ENCODE measurements at places on chromosomes 16 and 17. TPM values are rescaled to one million over a fixed set of nuclear protein-coding genes. Genes with fewer than 3 reads are reported as not detected.

The OTOP2 gene
- not detected for polyA plus RNA-seq

GRCh38 chr16:53849585-53849984 lies 145.6 kb downstream of the FTO start:
- no peak overlapping the region for H3K4me3 ChIP-seq
- no peaks in the 10 kb centered on the region for H3K27me3 ChIP-seq
- H3K27ac ChIP-seq, result no peak overlapping the region
- H3K4me1 ChIP-seq, result no peaks in the 10 kb centered on the region
- no peaks in the 10 kb centered on the region for H3K36me3 ChIP-seq

DNA sequence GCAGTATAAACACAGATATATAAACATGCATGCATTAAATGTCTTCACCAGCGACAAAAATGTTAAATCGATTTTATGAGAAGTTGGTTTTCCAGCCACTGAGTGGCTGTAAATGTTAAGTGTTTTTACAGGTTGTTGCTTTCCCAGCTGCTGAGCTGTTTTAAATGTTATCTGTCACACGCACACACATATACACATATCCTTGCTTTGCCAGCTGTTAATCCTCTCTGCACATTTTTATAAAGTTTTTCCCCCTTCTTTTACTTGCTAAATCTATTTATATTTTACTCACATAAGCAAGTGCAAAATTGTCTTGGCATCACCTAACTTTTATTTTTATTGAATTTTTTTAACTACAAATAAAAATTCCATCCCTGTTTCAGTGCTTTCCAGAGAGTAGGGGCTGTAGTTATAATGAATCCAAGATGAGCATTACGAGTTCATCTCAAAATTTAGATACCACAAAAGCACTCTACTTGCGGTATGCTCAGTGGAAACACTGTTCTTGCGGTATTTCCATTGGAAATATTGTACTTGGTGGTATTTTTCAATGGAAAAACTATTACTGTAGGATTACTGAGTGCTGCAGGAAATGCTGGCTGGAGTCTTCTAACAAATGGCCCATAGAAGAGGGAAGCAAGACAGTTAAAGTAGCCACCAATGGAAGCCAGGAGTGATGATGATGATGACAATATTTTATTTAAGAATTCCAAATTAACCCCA lies 124.9 kb upstream of the KCNJ16 start:
- H3K27me3 ChIP-seq, result no peaks in the 10 kb centered on the region
- H3K27ac ChIP-seq, result no peak overlapping the region
- H3K36me3 ChIP-seq, result no peaks in the 10 kb centered on the region
- H3K4me1 ChIP-seq, result peaks cover 5% of the 10 kb centered on the region

DNA sequence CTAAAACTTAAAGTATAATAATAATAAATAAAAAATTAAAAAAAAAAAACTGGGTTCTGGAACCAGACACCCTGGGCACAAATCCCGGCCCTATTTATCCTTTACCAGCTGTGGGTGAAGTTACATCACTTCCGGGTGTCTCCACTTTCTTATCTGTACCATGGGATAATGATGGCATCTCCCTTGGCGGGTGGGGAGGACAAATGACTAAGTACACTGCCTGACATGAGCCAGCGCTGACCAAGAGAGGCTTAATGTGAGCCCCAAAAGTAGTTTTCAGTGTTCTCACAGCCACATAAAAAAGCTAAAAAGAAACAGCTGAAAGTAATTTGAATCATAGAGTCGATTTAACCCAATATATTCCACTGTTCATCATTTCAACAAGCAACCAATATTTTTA lies 424.9 kb downstream of the SOX9 start:
- no peaks in the 10 kb centered on the region for H3K4me1 ChIP-seq
- no peaks in the 10 kb centered on the region for H3K27me3 ChIP-seq
- H3K36me3 ChIP-seq, result no peaks in the 10 kb centered on the region
- H3K27ac ChIP-seq, result no peak overlapping the region

The STH gene
- not detected for polyA plus RNA-seq

- H3K36me3 ChIP-seq, result peaks cover 37% of the 10 kb centered on the region
- no peak overlapping the region for H3K27ac ChIP-seq
- no peak overlapping the region for H3K4me3 ChIP-seq
- H3K4me1 ChIP-seq, result peaks cover 10% of the 10 kb centered on the region
Measured at GRCh38 chr16:83958137-83958845, 5.3 kb downstream of the OSGIN1 start.

GRCh38 chr16:65176603-65177002 lies 54.7 kb upstream of the CDH11 start:
- no peak overlapping the region for H3K27ac ChIP-seq
- no peaks in the 10 kb centered on the region for H3K27me3 ChIP-seq
- H3K36me3 ChIP-seq, result no peaks in the 10 kb centered on the region
- peak; percentile 93 for DNase-seq
- no peak overlapping the region for H3K4me3 ChIP-seq
- H3K4me1 ChIP-seq, result peaks cover 10% of the 10 kb centered on the region

The ARRB2 gene
- 12.5 TPM for polyA plus RNA-seq

DNA sequence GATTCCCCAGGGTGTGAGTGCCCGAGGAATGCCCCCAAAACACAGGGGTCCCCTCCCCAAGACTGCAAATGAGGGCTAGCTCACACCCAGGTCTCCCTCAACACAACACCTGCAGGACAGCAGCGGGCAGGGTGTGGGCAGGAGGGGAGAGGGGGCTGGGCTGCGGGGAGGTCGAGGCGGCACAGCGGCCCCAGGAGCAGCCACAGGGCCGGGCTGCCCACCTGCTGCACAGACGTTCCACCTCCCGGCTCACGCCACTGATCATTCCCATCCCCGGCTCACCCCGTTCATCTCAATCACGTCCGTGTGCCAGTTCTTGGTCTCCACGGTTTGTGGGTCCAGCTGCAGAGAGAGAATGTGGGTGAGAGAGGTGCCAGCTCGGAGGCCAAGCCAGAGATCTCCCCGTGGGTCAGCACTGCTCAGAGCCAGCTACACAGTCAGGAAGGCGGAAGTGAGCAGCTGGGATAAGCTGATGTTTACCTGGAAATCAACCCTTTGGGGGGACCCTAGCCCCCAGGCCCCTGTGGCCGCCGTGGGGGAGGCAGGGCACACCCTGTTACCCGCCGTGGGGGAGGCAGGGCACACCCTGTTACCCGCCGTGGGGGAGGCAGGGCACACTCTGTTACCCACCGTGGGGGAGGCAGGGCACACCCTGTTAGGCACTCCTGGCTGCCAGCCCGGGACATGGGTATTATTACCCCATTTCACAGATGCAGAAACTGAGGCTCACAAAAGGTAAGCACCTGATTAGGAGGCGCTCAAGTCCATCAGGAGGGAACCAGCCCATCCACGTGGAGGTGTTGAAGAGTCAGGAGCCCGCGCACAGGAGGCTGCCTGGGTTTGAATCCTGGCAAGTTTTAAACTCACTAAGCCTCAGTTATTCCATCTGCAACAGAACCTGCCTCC lies 16.1 kb downstream of the TIMM22 start:
- DNase-seq, result no peak
- H3K4me3 ChIP-seq, result no peak overlapping the region

The RPRML gene
- not detected for polyA plus RNA-seq

DNA sequence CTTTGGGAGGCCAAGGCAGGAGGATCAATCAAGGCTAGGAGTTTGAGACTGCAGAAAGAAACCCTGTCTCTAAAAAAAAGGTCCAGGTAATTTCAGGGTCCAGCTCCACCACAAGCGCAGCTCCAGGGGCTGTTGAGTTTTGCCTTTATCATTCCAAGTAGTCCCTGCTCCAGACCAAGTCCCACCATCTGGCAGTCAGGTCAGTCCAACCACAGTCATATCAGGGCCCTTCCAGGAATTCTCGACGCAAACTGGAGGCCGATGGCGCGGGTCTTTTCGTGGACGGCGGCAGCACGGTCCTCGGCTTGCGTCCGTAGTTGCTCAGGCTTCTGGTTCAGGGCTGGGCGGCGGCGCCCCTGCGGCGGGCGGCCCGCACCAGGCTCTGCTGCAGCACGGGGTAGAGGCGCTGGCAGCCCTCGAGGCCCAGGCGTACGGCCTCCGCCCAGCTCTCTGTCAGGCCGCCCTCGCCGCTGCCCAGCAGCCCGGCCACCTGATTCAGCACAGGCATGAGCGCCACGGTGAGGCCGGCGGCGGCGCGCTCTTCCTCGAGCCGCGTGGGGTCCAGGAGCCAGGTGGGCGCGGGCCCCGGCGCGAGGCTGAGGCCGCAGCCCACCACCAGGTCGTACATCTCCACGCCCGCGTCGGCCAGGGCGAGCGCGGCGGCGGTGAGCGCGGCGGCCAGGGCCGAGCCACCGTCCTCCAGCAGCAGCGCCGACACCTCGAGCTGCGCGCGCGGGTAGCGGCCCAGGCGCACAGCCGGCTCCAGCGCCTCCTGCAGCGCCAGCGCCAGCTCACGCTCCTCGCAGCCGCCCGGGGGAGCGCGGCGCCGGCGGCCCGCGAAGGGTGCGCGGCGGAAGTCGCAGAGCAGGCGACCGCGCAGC lies 752 bp downstream of the EXOSC6 start:
- peaks cover 2% of the 10 kb centered on the region for H3K4me1 ChIP-seq
- H3K36me3 ChIP-seq, result peaks cover 37% of the 10 kb centered on the region
- H3K27me3 ChIP-seq, result no peaks in the 10 kb centered on the region
- peak overlapping the region; percentile 61 for H3K4me3 ChIP-seq
- H3K27ac ChIP-seq, result peak overlapping the region; percentile 48

GRCh38 chr16:85537795-85538401 lies 75.2 kb upstream of the GSE1 start:
- peaks cover 4% of the 10 kb centered on the region for H3K36me3 ChIP-seq
- H3K4me1 ChIP-seq, result peaks cover 7% of the 10 kb centered on the region
- DNase-seq, result no peak
- H3K27me3 ChIP-seq, result no peaks in the 10 kb centered on the region
- no peak overlapping the region for H3K4me3 ChIP-seq

DNA sequence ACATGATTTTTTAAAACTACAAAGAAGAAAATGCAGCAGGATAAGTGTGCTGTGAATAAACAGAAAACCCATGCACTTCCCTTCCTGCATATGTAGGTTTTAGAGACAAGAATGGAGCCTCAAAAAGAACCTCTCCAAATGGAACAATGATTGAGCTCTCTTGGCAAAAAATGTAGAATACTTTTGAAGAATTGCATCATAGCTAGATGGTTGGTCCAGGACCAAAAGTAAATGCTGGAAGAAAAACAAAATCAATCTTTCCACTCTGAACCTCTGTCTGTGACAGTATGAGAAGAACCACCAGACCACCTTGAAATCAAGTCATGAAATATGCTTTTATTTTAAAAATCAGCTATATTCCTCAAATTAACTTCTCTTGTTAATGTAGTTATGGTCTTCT lies 17.5 kb downstream of the HELZ start:
- peaks cover 3% of the 10 kb centered on the region for H3K4me1 ChIP-seq
- peak; percentile 28 for DNase-seq
- H3K27ac ChIP-seq, result no peak overlapping the region
- H3K4me3 ChIP-seq, result no peak overlapping the region

GRCh38 chr16:85220964-85221731 lies 108.9 kb upstream of the CIBAR2 start:
- H3K27ac ChIP-seq, result peak overlapping the region; percentile 93
- H3K4me1 ChIP-seq, result peaks cover 34% of the 10 kb centered on the region
- H3K36me3 ChIP-seq, result no peaks in the 10 kb centered on the region
- H3K27me3 ChIP-seq, result no peaks in the 10 kb centered on the region
- H3K4me3 ChIP-seq, result no peak overlapping the region

DNA sequence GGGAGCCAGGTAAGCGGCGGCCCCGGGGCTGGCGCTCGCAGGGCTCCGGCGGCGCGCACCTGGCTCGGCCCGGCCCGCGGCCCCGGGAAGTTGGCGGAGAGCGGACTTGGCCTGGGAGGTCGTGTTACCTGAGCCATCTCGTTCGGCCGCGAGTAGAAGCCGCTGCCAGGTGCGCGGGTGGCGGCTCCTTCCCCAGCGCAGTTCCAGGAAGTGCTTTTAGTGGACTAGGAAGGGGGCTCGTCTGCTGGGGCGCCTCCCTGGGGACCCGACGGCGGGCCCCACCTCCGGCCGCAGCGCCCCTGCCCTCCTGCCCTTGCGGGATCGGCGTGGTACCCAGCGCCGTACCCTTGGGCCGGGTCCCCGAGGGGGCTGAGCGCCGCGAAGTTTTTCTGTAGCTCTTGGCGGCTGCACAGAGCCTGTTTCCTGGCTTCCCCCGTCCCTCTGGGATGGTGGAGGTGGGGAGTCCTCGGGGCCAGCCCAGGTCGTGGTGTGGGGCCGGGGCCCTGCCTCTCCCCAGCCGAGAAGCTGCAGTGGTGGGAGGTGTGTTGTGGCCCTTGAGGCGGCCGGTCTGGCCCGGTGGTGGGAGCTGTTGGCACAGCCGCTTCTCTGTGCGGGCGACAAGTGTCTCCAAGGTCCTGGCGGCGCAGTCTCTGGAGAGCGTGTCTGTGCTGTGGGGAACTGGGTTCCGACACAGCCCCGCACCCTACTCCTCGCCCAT lies 96.9 kb downstream of the RAB11FIP4 start:
- H3K36me3 ChIP-seq, result no peaks in the 10 kb centered on the region
- H3K27me3 ChIP-seq, result peaks cover 83% of the 10 kb centered on the region
- H3K4me3 ChIP-seq, result peak overlapping the region; percentile 34
- no peak for DNase-seq
- no peak overlapping the region for H3K27ac ChIP-seq
- H3K4me1 ChIP-seq, result no peaks in the 10 kb centered on the region

GRCh38 chr17:18992454-18993130 lies 12.0 kb downstream of the FAM83G start:
- H3K27ac ChIP-seq, result no peak overlapping the region
- H3K36me3 ChIP-seq, result peaks cover 23% of the 10 kb centered on the region
- peaks cover 10% of the 10 kb centered on the region for H3K4me1 ChIP-seq
- no peak overlapping the region for H3K4me3 ChIP-seq

The SDR42E1 gene
- polyA plus RNA-seq, result 0.32 TPM

GRCh38 chr17:67067571-67068482 lies 23.5 kb downstream of the CACNG1 start:
- peaks cover 3% of the 10 kb centered on the region for H3K36me3 ChIP-seq
- no peak overlapping the region for H3K27ac ChIP-seq
- DNase-seq, result no peak
- no peak overlapping the region for H3K4me3 ChIP-seq
- H3K27me3 ChIP-seq, result no peaks in the 10 kb centered on the region
- peaks cover 4% of the 10 kb centered on the region for H3K4me1 ChIP-seq

GRCh38 chr17:80477647-80478478 lies 1.5 kb upstream of the NPTX1 start:
- peak; percentile 59 for DNase-seq
- no peaks in the 10 kb centered on the region for H3K36me3 ChIP-seq
- H3K27ac ChIP-seq, result no peak overlapping the region
- H3K27me3 ChIP-seq, result peaks cover 63% of the 10 kb centered on the region
- peaks cover 4% of the 10 kb centered on the region for H3K4me1 ChIP-seq
- peak overlapping the region; percentile 47 for H3K4me3 ChIP-seq

GRCh38 chr17:70808596-70808995 lies 639.3 kb downstream of the KCNJ2 start:
- peaks cover 4% of the 10 kb centered on the region for H3K4me1 ChIP-seq
- no peak overlapping the region for H3K4me3 ChIP-seq
- no peaks in the 10 kb centered on the region for H3K36me3 ChIP-seq
- H3K27me3 ChIP-seq, result no peaks in the 10 kb centered on the region
- DNase-seq, result no peak
- no peak overlapping the region for H3K27ac ChIP-seq

The KRTAP4-1 gene
- polyA plus RNA-seq, result not detected

DNA sequence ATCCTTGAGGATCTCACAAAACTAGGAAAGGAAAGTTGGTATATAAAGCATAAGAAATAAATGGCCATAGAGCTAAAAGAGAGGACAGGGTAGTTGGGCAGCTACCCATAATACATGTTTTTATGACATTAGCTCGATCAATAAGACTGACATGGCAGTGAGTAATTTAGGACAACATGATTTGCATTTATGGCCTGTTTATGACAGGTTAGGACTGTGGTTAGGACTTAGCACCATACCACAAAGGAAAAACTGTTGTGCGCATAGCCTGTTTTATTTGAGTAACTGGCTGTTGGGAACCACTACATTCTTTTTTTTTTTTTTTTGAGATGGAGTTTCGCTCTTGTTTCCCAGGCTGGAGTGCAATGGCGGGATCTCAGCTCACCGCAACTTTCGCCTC lies 18.0 kb upstream of the TRIM37 start:
- no peaks in the 10 kb centered on the region for H3K4me1 ChIP-seq
- no peak for DNase-seq
- no peak overlapping the region for H3K27ac ChIP-seq
- H3K4me3 ChIP-seq, result no peak overlapping the region
- H3K36me3 ChIP-seq, result peaks cover 6% of the 10 kb centered on the region
- no peaks in the 10 kb centered on the region for H3K27me3 ChIP-seq

The CDH8 gene
- polyA plus RNA-seq, result not detected
